Activated CD8-positive, alpha-beta memory T cell treated with anti-CD3 and anti-CD28 coated beads for 48 hours (primary cell): ENCODE measurements at places on chromosomes 16 and 17.

DNA sequence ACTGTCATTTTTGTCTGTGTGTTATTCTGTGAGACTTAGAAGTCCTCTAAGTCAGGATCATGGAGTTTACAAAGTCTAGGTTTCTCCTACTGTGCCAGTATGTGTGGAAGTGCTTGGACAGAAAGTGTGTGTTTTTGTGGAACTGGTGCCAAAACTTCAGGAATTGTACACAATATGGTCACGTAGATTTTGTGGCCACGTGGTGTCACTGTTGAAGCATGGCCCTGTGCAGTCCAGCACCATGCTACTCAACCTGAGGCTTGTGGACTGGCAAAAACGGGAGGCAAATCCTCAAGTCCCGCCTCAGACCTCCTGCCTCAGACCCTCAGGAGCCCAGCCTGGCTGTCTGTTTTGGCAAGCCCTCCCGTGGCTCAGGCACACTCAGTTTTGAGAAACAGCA is 16.7 kb upstream of the ALKBH5 start:
- DNase-seq: no peak

DNA sequence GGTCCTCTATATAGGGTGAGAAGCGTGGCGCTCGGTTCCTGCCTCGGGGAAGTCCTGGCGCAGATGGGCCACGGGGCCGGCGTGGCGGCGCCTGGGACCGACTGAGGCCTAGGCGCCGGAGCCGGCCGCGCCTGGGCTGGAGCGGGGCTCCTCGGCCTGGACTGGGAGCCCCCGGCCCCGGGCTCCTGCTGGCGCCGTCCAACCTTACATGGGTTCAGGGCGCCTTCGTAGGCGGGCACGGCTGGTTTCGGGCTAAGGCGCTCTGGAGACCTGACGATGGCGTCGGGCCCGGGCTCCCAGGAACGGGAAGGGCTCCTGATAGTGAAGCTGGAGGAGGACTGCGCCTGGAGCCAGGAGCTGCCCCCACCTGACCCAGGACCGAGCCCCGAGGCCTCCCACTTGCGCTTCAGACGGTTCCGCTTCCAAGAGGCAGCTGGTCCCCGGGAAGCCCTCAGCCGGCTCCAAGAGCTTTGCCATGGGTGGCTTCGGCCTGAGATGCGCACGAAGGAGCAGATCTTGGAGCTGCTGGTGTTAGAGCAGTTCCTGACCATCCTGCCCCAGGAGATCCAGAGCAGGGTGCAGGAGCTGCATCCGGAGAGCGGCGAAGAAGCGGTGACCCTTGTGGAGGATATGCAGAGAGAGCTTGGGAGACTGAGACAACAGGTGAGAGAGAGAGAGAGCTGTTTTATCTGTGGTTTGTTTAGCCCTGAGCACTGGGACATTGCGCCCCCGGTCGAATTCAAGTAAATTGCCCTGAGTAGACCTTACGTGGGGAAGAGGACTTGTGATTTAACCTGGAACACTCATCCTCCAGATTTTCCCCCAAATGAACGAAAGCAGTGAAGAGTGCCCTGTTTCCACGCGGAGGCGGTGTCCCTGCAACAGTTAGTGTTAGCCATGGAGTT is 504 bp downstream of the ZNF263 start:
- DNase-seq: no peak

DNA sequence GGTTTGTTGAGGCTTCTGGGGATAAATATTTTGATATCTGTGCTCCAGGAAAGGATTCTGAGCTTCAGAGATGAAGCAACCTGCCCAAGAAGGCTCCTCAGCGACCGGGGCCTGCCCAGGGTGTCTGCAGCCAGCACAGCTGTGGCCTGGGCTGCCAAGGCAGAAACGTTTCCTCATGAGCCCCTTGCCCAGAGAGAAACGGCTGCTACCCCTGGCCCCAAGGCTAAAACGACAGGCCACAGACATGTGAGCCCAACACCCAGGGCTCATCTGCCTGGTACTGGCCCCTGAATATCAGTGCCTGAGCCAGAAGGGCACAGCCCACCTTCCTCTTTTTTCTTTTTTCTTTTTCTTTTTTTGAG is 45.4 kb upstream of the RASD1 start:
- no peak for DNase-seq

DNA sequence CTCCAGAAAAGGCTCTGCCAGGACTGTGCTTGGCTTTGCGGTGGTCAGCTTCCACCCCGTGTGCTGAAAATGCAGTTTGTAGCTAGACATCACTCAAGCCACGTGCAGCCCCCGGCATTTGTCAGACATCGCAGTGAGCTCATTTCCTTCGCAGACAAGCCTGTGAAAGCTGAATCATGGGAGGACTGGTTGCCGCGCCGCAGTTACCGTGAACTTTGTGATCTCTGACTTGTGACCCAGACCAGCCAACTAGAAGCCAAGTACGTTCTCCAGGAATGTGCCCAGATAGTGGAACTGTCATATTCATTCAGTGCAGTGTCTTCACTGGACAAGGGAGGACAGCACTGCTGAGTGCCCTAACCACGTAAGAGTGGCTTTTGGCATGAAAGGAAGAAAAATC is 58.1 kb downstream of the NDE1 start:
- DNase-seq: no peak

DNA sequence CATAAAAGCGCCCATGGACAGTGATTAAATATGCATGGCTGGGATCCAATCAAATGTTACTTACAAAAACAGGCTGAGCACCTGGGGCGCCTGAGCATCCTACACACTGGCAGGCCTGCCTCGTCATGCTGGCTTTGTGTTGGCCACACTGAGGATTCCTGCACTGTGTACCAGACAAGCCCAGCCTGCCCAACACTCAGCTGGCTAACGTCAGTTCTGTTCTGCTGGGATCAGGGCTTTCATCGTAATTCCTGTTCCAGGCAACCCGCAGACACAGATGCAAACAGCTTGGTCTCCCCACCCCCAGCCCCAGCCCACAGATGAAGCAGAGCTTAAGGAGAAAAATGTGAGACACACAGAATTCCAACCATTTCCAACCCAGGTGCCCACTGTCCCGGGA is 30.7 kb downstream of the PIMREG start:
- no peak for DNase-seq

GRCh38 chr17:16349431-16349830 is 3.8 kb downstream of the CENPV start:
- no peak for DNase-seq

GRCh38 chr17:65389426-65389825 is 172.0 kb downstream of the AXIN2 start:
- no peak for DNase-seq

GRCh38 chr16:85675251-85675874 is 13.4 kb downstream of the GINS2 start:
- no peak for DNase-seq

GRCh38 chr16:10265770-10266615 is 83.8 kb upstream of the GRIN2A start:
- DNase-seq: no peak

DNA sequence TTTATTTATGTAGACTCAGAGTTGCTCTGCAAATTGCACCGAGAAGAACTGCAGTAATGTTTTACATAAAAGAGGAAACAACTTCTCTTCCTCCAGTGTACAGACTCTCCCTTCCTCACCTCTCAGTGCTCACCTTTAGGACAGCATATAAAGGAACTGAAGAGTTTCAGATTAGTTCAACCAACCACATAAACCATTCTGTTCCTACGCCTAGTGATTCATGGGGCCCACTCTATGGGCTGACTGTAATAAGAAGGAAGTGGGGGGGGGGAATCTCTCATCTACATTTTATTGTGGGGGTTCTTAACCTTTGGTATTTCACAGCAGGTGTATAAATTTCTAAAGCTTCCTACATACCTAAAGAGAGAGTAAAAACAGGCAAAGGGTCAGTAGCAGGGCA is 18.3 kb downstream of the ZSWIM7 start:
- no peak for DNase-seq

- DNase-seq: no peak
Measured at GRCh38 chr16:22397464-22397863, 23.0 kb upstream of the CDR2 start.

DNA sequence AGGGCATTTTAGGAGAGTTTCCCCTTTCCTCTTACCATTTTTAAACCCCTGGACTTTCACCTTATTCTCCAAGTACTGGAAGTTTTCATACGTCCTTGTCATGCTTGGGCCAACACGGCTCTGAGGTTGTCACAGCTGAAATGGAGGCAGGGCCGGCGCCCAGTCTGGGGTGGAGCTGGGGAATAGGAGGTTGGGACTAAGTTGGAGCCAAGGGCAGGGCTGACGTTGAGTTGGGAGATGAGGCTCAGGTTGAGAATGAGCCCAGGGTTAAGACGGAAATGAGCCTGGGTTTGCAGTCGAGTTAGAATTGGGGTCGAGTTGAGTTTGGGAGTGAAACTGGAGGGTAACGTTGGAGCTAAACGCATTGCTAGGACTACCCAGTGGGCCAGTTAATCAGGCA is 1.3 kb downstream of the CLEC10A start:
- no peak for DNase-seq

GRCh38 chr17:3697103-3697476 is 1.1 kb upstream of the P2RX5 start:
- DNase-seq: no peak

- no peak for DNase-seq
Measured at GRCh38 chr17:81228420-81228819, 5.7 kb upstream of the CEP131 start.

- DNase-seq: no peak
Measured at GRCh38 chr16:77782694-77783093, 5.7 kb upstream of the VAT1L start.

DNA sequence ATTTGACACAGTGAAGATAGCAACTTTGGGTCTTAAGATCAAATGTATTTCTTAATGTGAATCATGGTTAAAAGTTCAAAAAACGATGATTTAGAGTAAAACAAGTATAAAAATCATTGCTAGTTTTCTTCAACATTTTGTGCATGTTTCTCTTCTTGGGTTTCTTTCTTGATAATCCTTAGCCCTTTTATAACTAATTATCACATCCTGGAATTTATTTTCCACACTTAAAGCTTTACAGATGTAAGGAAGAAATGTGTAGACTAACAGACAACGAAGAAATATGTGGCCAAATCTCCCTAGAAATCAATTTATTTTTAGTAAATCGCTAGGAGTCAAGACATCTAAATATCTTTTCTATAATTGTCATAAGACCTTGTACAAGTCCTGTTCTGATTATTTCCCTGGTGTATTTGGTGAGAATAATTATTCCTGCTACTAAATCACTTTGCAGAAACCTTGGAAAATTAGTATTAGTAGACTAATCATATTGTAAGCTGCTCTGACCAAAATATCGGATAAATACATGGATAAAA is 4.9 kb downstream of the NACA2 start:
- no peak for DNase-seq

- no peak for DNase-seq
Measured at GRCh38 chr17:11269210-11269609, 28.2 kb downstream of the SHISA6 start.

GRCh38 chr16:2022723-2023091 is 3.1 kb downstream of the NPW start:
- no peak for DNase-seq

- no peak for DNase-seq
Measured at GRCh38 chr16:85090181-85090580, 22.1 kb downstream of the CIBAR2 start.

GRCh38 chr17:69246726-69247375 is 18.2 kb upstream of the ABCA10 start:
- no peak for DNase-seq

GRCh38 chr16:30774367-30775130 is 12.4 kb downstream of the RNF40 start:
- DNase-seq: no peak

- no peak for DNase-seq
Measured at GRCh38 chr17:64387545-64388171, 3.0 kb downstream of the PECAM1 start.

- no peak for DNase-seq
Measured at GRCh38 chr16:71929048-71929447, 33.7 kb downstream of the IST1 start.

DNA sequence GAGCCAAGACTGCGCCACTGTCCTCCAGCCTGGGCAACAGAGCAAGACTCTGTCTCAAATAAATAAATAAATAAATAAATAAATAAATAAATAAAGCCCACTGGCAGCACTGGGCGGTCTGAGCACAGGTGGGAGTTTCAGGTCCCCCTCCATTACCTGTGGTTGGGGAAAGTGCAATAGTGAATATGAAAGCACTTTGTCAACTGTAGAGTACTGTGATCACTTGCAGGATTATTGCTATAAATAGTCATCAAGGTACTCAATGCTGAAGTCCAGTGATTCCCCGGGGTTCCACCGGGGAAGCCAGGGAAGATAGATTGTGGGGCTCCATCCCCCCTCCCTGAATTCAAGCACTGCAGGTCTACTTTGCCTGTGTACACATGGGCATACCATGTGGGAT is 42.7 kb upstream of the CPNE2 start:
- no peak for DNase-seq

- no peak for DNase-seq
Measured at GRCh38 chr17:41301916-41302901, at the start of gene KRTAP29-1. KRTAP29-1 (minus strand) TSS chr17:41302851; CDS start chr17:41302851, 0 bp downstream.

- no peak for DNase-seq
Measured at GRCh38 chr17:48026502-48027321, 10.9 kb downstream of the COPZ2 start.

DNA sequence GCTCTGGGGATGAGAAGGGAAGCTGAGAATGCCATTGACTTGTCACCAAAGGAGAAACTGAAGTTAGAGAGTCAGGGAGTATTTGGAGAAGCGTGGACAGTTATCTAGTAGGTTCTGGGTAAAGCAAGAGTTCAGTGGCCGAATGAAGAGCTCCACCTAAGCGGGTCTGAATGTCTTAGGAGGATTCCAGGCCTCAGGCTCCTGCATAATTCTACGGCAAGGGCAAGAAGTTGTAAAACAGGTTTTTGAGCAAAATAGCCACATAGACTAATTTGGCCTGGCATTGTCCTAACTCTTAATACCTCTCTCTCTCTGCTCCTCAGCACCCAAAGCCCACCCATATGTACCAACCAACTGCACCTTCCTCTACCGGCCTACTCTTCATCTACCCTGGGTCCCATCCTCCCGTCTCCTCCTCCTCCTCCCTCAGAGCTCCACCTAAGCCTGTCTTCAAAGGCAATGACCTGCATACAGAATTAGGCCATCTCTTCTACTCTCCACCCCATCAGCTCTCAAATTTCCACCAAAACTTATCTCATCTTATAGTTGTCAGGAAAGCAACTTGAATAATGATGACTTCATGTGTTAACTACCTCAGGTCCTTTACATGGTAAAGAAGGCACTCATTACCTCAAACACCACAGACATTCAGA is 42.0 kb upstream of the KCNJ2 start:
- no peak for DNase-seq

GRCh38 chr16:9370061-9370491 is 278.6 kb downstream of the HAPSTR1 start:
- DNase-seq: no peak

DNA sequence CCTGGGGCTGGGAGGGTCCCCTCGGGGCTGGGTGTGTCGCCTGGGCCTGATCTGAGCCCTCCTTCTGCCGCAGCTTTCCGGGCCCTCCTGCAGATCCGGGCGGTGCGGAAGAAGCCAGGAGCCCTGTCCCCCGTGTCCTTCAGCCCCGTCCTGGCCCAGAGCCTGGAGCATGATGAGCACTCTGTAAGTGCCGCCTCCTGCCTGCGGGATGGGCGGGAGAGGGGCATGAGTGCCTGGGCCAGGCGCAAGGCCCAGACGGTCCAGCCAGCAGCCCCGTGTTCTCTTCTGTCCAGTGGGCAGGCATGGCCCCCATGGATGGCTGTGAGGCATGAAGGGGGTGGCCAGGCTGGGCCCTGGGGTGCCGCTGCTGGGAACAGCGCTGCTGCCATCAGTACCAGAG is 16.0 kb upstream of the NUDT16L1 start:
- DNase-seq: no peak
